ENCODE measurements at places on chromosomes 11 and 22. TPM values are rescaled to one million over a fixed set of nuclear protein-coding genes. Genes with fewer than 3 reads are reported as not detected.

DNA sequence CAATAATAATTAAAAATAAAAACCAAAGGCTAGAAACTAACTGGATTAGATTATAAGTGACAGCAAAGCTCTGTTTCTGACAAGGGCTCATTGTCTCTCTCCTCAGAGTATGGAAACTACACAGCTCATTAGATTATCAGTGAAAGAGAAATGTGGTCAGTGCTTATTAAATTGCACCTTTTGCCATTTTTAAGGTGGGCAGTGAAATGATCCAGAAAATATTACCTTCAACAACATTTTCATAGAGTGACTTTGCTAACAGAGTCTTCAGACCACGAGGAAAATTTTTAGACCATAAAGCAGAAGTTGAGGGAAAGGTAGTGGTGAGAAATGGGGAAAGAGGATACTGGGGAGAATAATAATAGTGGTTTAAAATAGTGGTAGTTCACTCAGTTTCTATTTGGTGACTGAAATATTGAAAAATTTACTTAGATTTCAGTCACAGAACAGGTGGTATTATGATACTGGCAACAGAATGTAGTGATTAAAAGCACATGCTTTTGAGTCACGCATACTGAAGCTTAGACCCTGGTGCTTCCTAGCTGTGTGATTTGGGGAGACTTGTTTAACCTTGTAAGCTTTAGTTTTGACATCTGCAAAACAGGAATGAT lies 684.0 kb upstream of the CCDC90B start:
- DNase-seq = no peak

DNA sequence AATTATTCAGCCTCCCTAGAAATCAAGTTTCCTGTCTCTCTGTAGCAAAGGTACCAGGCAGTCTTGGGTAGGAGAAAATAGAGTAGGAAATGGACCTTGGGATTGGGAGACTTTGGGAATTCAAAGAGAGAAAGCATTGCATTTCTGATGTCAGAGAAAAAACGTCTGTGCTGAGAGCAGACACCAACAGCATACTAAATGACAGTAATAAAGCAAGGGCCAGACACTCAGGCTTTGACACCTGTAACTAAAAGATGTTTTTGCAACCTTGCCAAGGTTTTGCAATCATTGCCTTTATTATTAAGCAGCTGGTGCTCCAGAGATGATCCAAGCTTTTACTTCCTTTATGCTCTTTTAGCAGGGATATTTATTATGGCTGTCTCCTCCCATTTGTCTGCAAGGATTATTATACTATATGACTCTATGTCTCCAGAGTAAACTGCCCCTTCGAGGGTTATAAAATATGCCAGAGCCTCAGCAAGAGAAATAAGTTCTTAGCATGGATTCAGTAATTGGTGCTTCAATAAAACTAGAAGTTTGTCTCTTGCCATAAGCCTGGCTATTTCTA lies 85.2 kb upstream of the GRAMD1B start:
- no peak for DNase-seq

DNA sequence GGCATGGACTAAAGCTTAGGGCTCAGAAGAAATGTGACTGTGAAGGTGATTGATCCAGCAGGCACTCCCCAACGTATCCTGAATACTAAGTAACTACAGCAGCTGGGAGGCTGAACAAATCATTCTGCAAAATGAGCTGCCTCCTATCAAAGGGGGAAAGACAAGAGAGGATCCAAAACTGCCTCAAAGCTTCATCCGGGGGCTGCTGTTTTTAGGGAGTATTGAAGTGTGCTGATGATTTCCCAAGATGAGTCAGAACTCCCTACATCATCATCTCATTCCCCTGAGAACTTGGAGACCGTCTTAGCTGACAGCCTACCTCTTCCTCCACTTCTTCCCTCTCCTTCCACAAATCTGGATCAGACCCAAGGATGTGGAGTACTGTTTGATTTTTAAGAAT lies 108.4 kb upstream of the GRAMD1B start:
- DNase-seq = no peak

DNA sequence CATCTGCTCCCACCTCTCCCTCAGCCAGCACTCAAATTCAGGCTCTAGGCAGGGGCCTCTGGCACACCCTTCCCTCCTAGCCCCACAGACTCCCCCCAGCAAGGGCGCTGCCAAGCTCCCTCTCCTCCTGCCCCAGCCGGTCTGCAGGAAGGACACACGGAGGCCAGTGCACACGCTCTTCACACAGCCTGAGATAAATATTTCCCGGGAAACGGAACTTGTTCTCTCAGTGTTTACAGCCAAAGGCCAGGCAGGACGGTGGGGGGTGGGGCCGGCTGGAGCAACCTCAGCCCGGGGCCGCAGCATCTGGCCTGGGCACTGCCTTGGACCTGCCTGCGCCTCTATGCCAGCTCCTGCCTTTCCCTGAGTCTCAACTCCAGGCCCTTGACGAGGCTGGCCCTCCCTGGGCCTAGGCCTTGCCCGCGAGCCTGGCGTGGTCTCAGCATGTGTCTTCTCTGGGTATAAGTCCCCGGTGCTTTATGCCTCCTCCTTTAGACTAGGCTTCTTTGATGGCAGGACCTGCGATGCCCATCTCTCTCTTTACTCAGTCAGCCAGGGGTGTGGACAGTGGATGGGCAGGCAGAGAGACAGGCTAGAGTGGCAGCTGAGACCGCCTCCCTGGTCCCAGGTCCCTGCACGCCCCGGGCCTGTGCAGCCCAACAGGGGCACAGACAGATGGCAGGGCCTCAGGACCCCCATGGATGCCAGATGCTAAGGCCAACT lies 48.4 kb downstream of the PDE2A start:
- peak; percentile 87 for DNase-seq

- DNase-seq = no peak
Observed at GRCh38 chr22:36432592-36433317, 45.0 kb upstream of the MYH9 start.

DNA sequence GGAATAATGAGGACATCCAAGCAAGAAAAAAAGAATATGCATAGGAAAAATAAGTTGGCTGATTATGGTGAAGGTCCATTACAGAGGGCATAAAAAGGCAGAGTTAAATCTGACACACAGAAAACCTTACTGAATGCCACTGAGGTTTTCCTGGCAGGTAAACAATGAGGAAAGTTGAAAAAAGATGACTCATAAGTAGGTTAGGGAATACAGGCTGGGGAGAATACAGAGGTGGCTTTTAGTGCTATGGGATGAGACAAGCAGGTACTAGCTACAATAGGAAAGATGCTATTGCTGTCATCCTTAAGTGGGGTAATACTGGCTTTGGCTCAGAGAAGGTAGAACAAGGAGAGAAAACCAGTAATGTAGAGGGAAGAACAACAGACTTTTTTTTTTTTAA lies 44.7 kb downstream of the CSTF3 start:
- peak; percentile 8 for DNase-seq

- DNase-seq = peak; percentile 10
Observed at GRCh38 chr11:100525635-100526034, 161.5 kb upstream of the ARHGAP42 start.

- DNase-seq = no peak
Observed at GRCh38 chr11:117978991-117979390, 7.2 kb upstream of the IL10RA start.

- peak; percentile 79 for DNase-seq
Observed at GRCh38 chr11:12862696-12863469, 146.2 kb upstream of the RASSF10 start.

DNA sequence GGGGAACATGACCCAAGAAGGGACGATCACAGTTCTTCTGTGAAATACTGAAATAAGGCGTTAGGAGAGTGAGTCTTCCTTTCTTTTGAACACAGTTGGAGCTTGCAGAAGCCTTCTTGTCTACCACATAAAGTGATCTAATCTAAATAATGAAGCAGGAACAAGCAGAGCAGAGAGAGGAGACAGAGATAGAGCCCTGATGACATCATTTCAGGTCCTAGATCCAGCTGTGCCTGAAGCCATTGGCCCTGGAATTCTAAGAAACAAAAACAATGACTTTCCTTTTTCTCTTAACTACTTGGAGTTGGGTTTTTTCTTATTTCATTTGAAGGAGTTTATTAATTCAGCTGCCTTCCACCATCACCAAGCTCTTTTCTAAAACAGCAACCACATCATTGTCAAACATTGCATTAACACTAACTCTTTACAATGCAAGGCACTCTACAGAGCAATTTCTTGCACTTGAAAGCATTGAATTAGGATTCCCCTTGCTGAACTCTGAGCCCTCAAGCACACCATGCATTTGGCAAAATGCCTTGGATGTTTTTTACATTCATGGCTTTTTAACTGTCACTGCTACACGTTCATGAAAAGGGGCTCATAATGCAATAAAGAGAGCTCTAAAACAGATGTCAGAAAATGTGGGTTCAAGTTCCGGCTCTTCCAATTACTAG lies 117.2 kb upstream of the TIMP3 start:
- DNase-seq = no peak

DNA sequence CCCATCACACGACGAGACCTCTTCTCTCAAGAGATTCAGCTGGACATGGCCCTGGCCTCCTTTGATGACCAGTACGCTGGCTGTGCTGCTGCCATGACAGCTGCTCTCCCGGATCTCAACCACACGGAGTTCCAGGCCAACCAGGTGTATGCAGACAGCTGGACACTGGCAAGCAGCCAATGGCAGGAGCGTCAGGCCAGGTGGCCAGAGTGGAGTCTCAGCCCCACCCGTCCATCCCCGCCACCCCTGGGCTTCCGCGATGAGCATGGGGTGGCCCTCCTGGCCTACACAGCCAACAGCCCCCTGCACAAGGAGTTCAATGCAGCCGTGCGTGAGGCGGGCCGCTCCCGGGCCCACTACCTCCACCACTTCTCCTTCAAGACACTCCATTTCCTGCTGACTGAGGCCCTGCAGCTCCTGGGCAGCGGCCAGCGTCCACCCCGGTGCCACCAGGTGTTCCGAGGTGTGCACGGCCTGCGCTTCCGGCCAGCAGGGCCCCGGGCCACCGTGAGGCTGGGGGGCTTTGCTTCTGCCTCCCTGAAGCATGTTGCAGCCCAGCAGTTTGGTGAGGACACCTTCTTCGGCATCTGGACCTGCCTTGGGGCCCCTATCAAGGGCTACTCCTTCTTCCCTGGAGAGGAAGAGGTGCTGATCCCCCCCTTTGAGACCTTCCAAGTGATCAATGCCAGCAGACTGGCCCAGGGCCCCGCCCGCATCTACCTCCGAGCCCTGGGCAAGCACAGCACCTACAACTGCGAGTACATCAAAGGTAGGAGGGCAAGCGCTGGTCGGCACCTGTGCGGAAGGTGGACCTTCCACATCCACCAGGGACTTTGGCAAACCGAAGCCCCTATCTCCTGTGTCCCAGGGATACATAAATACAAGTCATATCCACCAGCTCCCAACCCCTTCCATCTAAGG lies 11.3 kb downstream of the CHRNA10 start:
- no peak for DNase-seq

The NEFH gene
- total RNA-seq = 0.56 TPM

DNA sequence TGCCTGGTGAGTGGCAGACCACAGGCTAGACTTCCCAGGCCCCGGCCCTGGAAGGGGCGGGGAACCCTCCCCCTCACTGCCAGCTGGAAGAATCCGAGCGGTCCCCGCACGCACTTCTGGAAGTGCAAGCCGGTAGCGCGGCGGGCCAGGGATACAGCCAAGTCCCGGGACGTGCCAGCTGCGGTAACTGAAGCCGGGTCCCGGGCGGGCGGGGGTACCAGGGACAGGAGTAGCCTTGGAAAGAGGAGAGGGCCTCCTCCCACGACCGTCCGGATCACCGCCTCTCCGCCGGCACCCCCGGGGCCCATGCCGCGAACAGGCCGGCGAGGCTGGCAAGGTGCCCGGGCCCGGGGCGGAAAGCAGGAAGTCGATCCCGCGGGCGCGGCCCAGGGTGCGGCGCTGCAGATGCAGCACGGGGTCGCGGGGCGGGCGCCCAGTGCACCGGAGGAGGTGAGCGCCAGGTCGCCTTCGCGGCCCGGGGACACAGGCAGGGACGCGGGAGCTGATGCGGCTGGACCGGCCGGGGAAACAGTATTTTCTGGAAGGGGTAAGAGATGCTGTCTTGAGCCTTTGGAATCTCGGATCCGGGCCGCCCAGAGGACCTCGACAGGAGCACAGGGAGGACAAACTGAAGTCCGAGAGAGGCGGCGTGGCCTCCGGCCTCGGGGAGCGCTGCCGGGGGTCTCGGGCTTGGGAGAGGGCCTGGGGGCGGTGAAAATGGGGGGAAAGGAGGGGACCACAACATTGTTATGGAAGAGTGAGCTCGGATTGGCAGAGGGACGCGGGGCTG lies 783 bp upstream of the SLC35C1 start:
- peak; percentile 47 for DNase-seq

DNA sequence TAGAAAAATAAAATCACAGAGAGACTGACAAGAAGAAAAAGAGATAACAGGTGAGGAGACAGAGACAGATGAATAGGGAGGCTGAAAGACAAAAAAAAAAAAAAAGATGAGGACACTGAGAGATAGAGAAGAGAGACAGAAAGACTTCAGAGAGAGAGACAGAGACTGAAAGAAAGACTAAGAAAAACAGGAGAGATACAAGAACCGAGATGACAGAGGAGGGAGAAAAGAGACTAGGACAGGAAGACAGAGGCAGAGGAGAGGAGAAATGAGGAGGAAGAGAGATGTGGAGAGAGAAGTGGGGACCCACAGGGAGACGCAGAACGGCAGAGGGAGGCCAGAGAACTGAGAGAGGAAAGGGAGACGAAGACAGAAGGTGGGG lies 771 bp downstream of the GPR83 start:
- no peak for DNase-seq

GRCh38 chr22:41919357-41920224 lies 4.7 kb upstream of the SHISA8 start:
- DNase-seq = no peak

The SCGB1C1 gene
- total RNA-seq = not detected

The TBCEL gene
- 35.7 TPM for total RNA-seq

The NAV2 gene
- total RNA-seq = 10.0 TPM

The C22orf39 gene
- 27.1 TPM for total RNA-seq

DNA sequence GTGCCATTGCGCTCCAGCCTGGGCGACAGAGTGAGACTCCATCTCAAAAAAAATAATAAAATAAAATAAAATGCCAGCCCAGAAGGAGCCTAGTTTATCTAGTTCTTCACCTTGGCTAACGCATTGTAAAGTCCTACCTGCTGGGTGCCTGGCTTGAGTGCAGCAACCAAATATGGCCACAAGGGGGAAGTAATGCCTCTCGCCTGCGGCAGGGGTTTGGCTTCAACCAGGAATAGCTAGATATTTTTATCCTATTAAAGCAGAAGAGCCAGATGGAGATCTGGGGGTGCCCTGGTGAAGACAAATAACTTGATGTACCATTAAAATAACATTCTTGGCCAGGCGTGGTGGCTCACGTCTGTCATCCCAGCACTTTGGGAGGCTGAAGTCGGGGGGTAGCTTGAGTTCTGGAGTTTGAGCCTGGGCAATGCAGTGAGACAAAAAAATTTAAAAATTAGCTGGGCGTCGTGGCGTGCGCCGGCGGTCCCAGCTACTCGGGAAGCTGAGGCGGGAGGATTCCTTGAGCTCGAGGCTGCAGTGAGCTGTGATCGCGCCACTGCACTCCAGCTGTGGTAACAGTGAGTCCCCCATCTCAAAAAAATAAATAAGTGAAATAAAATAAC lies 20.6 kb upstream of the PLEKHB1 start:
- DNase-seq = peak; percentile 85

DNA sequence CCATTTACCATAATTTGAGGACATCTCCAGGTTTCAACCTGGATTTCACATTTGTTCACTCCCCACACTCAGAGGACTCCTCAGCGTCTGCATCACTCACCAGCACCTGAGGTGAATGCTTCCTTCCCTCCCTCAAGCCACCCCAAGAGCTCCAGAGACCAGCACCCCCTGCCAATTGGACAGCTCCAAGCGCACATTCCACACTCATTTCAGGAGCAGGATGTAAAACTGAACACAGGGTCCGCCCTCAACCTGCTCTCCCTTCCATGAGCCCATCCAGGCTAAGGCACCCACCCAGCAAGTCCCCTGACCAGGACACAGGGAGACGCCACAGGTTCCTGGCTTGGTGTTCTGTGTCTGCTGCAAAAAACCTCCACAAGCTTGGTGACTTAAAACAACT lies 3.9 kb downstream of the SCGB1D1 start:
- peak; percentile 19 for DNase-seq

The CARD18 gene
- total RNA-seq = not detected

The AIFM3 gene
- total RNA-seq = 0.17 TPM
